ENCODE measurements at places on chromosomes 11 and 22.
A peak's percentile ranks its signal among the peaks of the same experiment; 100 is the strongest.

- DNase-seq = peak; percentile 47
Observed at GRCh38 chr11:61362542-61362875, 335 bp downstream of the TMEM138 start.

DNA sequence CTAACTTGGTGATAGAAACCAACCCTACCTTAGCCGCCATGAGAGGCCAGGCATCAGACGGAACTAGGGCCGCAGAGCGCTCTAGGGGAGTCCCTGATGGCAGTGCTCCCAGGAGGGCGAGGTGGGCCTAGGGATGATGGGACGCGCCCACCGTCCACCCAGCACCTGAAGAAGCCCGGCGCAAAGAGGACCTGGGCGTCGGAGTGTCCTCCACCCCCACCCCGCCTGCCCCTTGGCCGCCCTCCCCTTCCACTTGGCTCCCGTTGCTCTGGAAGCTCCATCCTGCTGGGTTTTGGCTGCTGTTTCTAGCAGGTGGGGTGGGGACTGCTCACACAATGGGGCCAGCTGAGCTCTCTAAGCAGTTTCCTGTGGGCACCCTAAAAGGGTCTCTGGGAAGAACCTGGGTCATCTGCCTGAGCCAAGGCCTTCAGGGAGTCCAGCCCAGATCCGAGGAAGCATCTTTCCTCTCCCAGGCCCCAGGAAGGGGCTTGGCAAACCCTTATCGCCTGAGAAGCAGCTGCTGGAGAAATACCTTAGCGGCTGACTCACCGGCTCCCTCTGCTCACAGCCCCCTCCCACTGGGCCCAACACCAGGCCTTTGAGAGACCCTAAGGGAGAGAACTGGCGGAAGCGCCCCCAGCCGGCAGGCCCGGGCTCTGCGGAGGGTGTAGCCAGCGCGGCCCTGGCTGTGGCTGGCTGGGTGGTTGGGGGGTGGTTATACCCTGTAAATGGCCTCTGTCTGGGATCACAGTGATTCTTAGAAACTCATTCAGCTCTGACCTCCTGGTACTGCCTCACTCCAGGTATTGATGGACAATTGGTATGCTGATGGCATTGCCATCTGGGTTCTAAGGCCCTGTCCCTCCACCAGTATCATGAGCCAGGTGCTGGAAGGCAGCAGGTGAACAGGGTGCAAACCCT is 19.3 kb downstream of the CREB3L1 start:
- DNase-seq = no peak

- no peak for DNase-seq
Observed at GRCh38 chr11:69286374-69287371, 7.3 kb upstream of the MYEOV start.

- no peak for DNase-seq
Observed at GRCh38 chr22:43881091-43882061, 10.4 kb downstream of the PNPLA5 start.

DNA sequence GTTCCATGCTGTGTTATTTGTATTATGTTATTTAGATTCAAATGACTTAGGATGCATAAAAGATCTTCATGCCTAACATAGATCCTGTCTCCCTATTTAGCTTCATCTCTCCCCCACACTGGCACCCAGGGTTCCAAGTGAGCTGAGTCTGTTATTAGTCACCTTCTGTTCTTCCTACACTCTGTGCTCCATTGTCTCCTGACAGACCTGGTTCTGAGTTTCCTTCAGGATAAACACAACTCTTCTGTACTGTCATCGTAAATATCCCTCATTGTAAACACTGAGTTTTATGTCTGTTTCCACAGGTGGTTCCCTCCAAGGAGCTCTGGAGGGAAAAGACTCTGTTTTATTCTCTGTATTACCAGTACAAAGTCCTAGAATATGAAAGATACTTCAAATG is 8.7 kb downstream of the MMP26 start:
- DNase-seq = no peak

DNA sequence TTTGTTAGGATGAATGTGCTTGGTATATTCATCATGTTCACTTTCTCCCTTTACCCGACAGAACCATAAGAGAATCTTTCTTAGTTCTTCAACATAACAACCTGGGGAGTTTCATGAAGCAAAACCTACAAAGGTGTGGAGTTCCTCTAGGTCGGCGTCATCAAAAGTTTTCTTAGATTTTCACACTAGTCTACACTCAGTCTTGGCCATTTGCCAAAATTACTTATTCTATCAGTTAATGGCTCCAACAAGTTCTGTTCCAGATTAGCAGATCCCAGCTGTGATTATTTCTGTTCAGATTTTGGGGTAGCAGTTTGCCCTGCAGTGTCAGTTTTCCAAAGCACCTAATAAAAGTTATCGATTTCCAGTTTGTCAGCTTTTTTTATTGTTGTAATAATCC is 935.8 kb upstream of the RAG2 start:
- DNase-seq = no peak

DNA sequence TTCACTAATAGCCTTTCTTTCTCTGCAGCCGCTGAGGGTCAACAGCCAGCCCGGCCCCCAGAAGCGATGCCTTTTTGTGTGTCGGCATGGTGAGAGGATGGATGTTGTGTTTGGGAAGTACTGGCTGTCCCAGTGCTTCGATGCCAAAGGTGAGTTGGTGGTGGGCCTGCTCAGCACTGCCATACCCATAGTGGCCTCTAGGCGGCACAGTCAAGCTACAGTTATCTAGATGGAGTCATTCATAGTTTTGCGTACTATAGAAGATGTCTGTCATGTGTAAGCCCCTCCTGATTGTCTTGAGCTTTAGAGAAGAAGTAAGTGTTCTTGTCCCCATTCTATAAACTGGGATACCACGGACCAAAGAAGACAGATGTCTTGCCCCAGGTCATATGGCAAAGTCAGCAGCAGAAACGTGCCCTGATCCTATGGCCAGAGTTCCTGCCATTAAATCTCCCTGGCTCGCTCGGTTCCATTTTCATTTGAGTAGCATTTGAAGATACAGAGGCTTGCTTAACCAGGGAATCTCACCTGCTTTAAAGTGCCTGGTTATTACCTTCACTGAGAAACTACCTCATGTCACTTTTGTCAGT is 42.1 kb upstream of the CRTAM start:
- peak; percentile 36 for DNase-seq

GRCh38 chr11:131894615-131895544 is 524.5 kb downstream of the NTM start:
- DNase-seq = no peak

GRCh38 chr11:65446446-65447277 is 24.1 kb downstream of the NEAT1 start:
- no peak for DNase-seq

- no peak for DNase-seq
Observed at GRCh38 chr11:78926633-78927338, 352.1 kb upstream of the NARS2 start.

DNA sequence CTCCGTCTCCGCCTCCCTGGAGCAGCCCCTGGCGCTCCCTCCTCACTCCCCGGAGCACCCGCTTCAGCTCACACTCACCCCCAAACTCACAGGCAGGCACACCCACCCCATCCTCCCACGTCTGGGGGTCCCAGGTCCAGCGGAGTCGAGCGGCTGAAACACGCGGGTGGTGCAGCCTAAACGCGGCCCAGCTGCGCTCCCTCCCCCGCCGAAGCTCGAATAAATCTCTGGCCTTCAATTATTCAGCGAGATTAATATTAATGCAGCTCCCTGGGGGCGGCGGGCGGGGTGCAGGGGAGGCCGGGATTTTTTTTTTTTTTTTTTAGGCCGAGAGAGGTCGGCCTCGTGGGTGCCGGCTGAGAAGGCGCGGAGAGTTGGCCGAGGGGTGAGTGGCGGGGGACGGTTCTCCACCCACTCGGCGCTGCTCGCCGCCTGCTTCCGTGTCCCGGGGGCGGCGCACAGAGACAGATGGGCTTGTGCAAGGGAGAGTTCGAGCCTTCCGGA is 524 bp upstream of the SLC1A2 start:
- no peak for DNase-seq

GRCh38 chr22:41899992-41900651 is 14.8 kb downstream of the SHISA8 start:
- DNase-seq = no peak

DNA sequence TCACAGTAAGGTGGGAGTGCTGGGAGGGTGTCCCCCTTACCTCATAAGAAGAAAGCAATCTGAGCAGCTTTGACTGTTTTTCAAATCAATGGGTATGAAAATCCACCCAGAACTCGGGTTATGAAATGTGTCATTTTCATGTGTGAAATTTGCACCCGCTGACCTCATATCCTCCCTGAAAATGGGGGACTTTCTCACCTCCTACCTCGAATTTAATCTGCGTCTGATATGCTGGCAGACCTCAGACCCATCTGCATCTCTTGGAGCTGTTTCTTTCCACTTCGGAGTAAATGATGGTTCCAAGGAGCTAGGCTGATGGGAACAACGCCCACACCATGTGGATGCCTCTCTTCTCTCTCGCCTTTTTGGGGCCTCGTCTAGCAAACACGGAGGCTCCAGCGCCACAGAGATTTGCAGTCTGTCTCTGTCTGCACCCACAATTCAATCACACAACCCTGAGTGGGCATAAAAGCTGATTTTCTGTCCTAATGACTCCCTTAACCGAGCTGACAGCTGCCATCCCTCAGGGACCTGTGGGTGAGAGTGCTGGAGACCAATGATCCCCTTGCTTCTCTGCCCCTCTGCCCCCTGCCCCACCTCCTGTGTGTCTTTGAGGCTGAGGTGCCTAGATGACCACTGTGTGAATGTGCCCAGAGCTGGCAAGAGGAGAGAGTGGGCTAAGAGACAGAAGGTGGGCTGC is 71.0 kb downstream of the TRIM29 start:
- DNase-seq = no peak

DNA sequence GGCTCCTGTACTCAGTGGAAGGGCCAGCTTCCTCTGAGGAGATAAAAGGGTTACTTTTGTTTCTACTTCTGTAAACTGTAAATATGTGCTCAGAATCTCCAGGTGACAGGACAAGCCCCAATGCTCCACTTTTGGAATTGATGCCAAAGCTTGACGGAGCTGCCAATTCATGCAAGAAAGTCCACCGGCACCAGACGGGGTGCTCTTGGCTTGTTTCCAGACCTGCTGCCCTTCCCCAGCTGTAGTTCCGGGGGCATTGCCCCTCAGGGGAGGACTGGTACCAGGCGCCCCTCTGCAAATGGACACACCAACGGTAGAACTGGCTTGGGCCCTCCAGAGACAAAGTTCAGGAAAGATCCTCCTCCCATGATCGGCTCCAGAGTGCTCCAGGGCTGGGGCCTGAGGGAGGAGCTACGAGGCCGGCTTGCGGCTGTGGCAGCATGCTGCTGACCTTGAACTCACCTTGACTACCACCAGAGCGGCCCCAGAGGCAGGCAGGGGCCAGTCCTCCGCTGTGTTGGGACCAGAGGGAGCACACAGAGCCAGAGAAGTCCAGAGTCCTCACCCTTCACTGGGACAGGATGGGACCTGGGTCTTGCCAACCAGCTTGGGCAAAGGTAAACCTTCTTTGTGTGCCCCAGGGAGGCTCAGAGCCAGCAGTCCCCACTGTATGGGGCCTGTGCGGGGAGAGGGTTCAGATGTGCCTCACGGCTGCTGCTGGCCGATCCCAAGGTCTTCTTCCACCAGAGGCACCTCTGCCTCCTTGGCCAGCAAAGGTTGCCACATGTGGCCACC is 17.8 kb upstream of the OAF start:
- no peak for DNase-seq

DNA sequence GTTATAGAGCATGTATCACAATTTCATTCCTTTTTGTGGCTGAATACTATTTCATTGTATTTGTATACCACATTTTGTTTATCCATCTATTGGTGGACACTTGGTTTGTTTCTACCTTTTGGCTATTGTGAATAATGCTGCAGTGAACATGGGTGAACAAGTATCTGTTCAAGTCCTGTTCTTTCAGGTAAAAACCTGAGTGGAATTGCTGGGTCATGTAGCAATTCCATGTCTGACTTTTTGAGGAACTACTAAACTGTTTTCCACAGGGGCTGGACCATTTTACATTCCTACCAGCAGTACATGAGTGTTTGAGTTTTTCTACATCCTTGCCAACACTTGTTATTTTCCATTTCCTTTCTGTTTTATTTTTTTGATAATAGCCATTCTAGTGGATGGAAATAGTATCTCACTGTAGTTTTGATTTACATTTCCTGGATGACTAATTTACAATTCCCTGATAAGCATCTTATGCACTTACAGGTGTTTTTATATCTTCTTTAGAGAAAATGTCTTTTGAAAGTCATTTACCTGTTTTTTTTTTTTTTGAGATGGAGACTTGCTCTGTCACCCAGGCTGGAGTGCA is 12.2 kb downstream of the CABIN1 start:
- no peak for DNase-seq

GRCh38 chr11:65470433-65471049 is 28.3 kb upstream of the MALAT1 start:
- DNase-seq = no peak

DNA sequence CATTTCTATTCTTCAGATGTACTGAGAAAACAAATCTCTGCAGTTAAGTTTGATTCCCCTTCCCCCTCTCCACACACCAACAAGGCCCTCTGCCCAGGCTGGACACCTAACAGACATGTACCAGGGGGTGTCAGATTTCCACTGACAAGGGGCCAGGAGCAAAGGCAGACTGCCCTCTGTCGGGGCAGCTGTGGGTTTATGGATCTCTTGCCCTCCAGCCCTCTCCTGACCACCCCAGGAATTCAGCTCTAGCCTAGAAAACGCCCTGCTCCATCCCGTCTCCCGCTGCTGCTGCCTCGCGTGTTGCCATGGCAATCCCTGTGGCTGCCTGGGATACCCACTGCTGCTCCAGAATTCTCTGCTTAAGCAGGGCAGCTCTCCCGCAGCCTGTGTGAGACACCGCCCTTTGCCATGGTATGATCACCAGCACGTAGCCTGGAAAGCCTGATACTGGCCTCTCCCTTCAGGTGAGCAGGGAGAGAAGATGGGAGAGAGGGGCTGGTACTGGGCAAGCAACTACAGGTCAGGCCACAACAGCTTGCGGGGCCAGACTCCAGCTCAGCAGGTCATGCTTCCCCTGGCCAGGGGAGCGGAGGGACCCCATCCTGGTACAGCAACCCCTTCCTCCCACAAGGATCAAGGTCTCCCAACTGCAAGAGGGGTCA is 41.6 kb downstream of the BUD13 start:
- DNase-seq = no peak

DNA sequence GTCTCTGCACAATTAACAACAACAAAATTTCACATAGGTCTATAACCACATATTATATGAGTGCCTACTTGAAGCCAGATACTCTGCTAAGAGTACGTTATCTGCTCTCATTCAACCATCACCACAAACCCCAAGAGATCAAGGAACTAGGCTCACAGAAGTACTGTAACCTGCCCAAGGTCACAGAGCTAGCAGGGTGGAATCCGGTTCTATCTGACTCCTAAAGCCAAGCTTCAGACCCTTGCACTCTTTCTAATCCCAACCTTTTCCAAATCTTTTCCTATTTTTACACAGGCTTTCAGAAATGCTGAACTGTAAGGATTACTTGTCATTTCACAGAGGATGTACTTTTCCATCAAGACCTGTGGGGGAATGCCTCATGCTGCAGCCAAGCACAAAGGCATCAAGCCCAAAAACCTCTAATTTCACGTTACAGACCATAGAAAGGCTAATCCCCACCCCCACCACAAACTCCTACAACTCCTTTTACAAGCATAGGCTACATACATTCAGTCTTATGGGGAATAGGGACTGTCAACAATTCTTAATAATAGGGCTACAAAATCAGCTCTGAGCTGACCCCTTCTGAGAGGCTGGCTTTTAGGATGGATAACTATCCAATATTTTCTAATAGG is 927 bp downstream of the PRCP start:
- no peak for DNase-seq

Data from RWPE1 (cell line).